GM12878 (cell line): ENCODE measurements at places on chromosomes 5 and 9. TPM values are rescaled to one million over a fixed set of nuclear protein-coding genes. Genes with fewer than 3 reads are reported as not detected.

DNA sequence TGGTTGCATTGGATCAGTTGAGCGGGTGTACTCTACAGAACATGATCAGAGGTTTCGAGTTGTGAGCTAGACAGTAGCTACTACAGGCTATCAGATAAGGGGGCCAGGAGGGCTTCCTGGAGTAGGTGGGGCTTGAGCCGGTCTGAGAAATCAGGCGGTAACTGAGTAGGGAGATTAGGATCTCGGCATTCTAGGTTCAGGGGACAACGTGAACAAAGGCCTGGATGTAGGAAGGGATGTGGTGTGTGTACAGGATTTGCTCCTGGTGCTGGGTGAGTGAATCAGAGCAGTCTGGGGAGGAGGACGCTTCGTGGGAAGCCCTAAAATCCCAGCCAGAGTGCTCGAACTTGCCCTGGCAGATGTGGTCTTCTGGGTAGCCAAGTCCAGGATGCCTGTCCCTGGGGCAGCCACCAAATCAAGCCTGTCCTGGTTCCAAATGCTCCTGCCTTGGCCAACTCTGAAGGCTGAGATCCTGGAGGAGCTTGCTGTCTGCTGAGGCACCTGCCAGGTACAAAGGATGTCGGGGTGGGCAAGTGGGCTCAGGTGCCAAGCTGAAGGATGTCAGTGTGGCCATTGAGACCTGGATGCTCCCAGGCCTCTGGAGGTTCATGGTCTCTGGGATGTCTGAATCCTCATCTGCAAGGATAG is 33.4 kb downstream of the STC2 start:
- DNase-seq = no peak
- H3K27me3 ChIP-seq = peaks cover 2% of the 10 kb centered on the region; the same call in 1 of the 2 replicates
- no peaks in the 10 kb centered on the region for H3K36me3 ChIP-seq
- peaks cover 26% of the 10 kb centered on the region for H3K4me1 ChIP-seq
- H3K27ac ChIP-seq = no peak overlapping the region

- H3K27ac ChIP-seq = no peak overlapping the region
- H3K4me1 ChIP-seq = no peaks in the 10 kb centered on the region
Measured at GRCh38 chr9:137178939-137179630, 7.2 kb upstream of the TMEM210 start.

GRCh38 chr9:131270171-131271015 is 5.9 kb downstream of the FAM78A start:
- H3K36me3 ChIP-seq = peaks cover 4% of the 10 kb centered on the region
- H3K4me3 ChIP-seq = peak overlapping the region; percentile 99
- no peak for DNase-seq
- H3K4me1 ChIP-seq = peaks cover 46% of the 10 kb centered on the region
- no peaks in the 10 kb centered on the region for H3K27me3 ChIP-seq

DNA sequence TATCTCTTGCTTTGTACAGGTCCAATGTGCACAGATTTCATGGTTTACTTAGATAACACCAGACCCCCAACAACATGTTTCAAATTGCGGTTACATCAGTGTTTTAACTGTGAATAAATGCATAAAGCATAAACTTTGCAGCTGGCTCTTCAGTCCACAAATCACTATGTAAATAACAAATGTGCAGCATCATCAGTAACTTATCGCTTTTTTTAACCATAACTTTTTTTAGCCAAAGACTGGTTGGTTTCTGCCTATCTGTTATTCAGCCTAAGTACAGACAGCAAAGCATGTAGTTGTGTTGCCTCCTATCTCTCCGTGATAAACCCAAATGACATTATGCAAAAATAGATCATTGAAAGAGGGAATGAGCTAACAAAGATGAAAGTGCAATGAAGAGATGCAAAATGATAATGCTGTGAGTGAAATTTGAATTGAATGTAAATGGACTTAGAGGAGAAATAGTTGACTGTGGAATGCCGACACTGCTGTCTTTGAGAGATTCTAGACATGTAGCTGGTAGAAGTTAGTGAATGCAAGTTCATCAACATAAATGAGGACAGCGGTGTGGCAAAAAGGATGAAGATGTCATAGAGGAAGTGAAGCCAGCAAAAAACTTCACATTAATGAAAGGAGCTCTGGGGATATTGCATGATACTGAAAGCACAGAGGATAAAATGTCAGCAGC is 108.8 kb downstream of the PDE8B start:
- DNase-seq = no peak
- H3K27ac ChIP-seq = no peak overlapping the region
- no peaks in the 10 kb centered on the region for H3K4me1 ChIP-seq
- no peaks in the 10 kb centered on the region; the same call in 1 of the 2 replicates for H3K27me3 ChIP-seq
- H3K4me3 ChIP-seq = no peak overlapping the region

GRCh38 chr5:155406815-155407214 is 393.3 kb downstream of the KIF4B start:
- H3K4me3 ChIP-seq = no peak overlapping the region
- H3K36me3 ChIP-seq = no peaks in the 10 kb centered on the region
- no peak for DNase-seq
- H3K27me3 ChIP-seq = no peaks in the 10 kb centered on the region

- no peak for DNase-seq
- no peak overlapping the region for H3K27ac ChIP-seq
- H3K4me3 ChIP-seq = no peak overlapping the region
- no peaks in the 10 kb centered on the region for H3K36me3 ChIP-seq
- no peaks in the 10 kb centered on the region for H3K4me1 ChIP-seq
- H3K27me3 ChIP-seq = no peaks in the 10 kb centered on the region
Measured at GRCh38 chr9:85428230-85428629, 313.5 kb downstream of the AGTPBP1 start.

Gene CAVIN4
- polyA plus RNA-seq = 0.05 TPM in 1 of 2 replicates, not detected in the other

Gene NR6A1
- polyA plus RNA-seq = 2.8 and 2.9 TPM in 2 replicates
